Thoracic aorta (tissue), 2 donors: ENCODE measurements at places on chromosomes 5 and 9. TPM values are rescaled to one million over a fixed set of nuclear protein-coding genes. Genes with fewer than 3 reads are reported as not detected.
A peak's percentile ranks its signal among the peaks of the same experiment; 100 is the strongest.

The C8G gene
- total RNA-seq: not detected

The CAST gene
- 347 TPM for total RNA-seq

The PPP3R2 gene
- total RNA-seq: not detected

The LNPEP gene
- 74.6 TPM for total RNA-seq

The LVRN gene
- total RNA-seq: 0.92 TPM

The PCDHB15 gene
- total RNA-seq: 6.1 TPM

The ABL1 gene
- 123 TPM for total RNA-seq

The PCDHB6 gene
- 3.2 TPM for total RNA-seq

DNA sequence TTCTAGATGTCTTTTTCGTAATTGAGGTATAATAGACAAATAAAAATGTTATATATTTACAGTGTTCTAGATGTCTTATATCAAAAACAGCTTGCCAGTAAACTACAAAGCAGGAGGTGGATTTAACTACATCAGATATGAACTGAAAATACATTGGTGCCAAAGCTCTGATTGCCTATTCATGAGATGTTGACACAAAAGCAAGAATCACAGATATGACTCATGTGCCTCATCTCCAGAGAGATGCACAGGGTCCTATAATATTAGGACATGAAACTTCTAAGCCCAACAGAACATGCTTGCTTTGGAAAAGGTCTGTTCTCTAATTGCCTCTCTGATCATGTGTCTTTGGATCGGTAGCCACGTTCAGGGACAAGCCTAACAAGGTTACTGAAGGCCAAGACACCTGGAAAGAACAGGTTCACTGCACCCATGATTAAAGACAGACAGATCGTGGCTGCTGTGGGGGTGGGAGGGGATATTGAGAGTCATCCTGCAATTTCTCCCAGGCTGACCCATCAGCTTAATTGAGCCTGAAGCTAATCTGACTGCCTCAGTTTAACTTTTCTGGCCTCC lies 16.8 kb downstream of the ABCA1 start:
- H3K4me3 ChIP-seq: no peak overlapping the region
- DNase-seq: no peak
- no peaks in the 10 kb centered on the region for H3K27me3 ChIP-seq
- no peaks in the 10 kb centered on the region for H3K36me3 ChIP-seq
- H3K27ac ChIP-seq: no peak overlapping the region

GRCh38 chr9:105683688-105684275 lies 10.6 kb upstream of the TMEM38B start:
- H3K4me1 ChIP-seq: no peaks in the 10 kb centered on the region
- H3K27me3 ChIP-seq: no peaks in the 10 kb centered on the region
- no peak overlapping the region for H3K27ac ChIP-seq
- no peak overlapping the region for H3K4me3 ChIP-seq
- no peaks in the 10 kb centered on the region for H3K36me3 ChIP-seq
- no peak for DNase-seq

GRCh38 chr5:170353011-170353761 lies 36.0 kb downstream of the KCNMB1 start:
- no peaks in the 10 kb centered on the region for H3K36me3 ChIP-seq
- no peak overlapping the region for H3K27ac ChIP-seq
- peak overlapping the region; percentile 31 for H3K4me3 ChIP-seq
- H3K27me3 ChIP-seq: no peaks in the 10 kb centered on the region

DNA sequence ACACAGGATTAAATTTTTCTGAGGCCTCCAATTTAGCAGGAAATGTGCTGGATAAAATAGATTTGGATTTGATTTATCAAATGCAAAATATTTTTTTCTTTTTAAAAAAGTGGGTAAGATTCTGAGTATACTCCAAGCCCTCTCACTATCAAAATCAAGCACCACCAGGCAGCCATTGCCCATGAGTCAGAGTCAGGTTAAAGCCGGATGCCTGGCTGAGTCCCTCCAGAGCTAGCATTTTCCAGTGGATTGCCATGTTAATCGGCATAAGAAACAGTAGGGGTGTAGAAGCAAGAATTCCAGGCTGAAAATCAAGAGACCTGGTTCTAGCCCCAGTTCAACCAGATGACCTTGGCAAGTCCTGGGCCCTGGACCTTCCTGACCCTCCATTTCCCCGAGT lies 85.3 kb downstream of the FAM114A2 start:
- no peaks in the 10 kb centered on the region for H3K27me3 ChIP-seq
- no peaks in the 10 kb centered on the region for H3K36me3 ChIP-seq
- DNase-seq: no peak
- H3K4me1 ChIP-seq: peaks cover 4% of the 10 kb centered on the region

DNA sequence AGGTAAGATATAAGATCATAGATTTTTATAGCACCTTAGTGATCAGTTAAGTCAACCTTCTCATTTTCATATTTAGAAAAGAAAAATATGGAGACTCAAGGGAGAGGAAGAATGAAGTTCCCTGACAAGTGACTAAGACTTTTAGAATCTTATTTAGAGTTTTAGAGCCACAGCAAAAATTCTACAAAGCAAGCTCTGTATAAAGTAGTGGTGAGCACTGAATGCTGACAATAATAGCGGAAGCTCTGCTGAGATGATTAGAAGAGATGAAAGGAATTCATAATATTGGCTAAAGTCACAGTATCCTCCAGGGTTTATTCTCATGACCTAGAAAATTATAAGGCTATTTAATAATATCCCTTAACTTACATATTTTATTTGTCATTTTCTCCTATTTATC lies 316.0 kb downstream of the PDE4D start:
- H3K27me3 ChIP-seq: no peaks in the 10 kb centered on the region
- DNase-seq: no peak
- no peak overlapping the region for H3K27ac ChIP-seq
- H3K4me3 ChIP-seq: no peak overlapping the region
- H3K36me3 ChIP-seq: no peaks in the 10 kb centered on the region

DNA sequence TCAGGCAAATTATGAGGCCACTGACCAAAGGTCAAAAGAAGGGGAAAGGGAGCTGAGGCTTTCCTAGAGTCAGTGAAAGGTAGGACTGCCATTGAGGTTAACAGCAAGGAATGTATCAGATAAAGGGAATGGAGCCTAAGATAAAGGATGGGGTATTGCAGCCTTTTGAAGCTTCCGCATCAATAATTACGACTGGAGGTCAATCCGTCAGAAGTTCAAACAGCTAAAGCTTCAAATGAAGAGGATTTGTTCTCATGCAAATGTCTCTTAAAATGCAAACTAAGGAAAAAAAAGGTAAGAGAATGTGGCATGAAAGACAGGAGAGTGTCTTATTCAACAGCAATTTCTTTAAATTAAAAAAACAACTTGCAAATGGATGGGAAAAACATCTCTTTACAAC lies 341.1 kb upstream of the RGMB start:
- no peak overlapping the region for H3K27ac ChIP-seq
- no peak overlapping the region for H3K4me3 ChIP-seq
- no peak for DNase-seq
- no peaks in the 10 kb centered on the region for H3K36me3 ChIP-seq
